ENCODE measurements at places on chromosomes 12 and 14.

GRCh38 chr12:101361455-101361854 is 46.1 kb downstream of the ARL1 start:
- no peak for DNase-seq

- DNase-seq: no peak
Observed at GRCh38 chr14:72999316-72999715, 27.6 kb downstream of the ZFYVE1 start.

DNA sequence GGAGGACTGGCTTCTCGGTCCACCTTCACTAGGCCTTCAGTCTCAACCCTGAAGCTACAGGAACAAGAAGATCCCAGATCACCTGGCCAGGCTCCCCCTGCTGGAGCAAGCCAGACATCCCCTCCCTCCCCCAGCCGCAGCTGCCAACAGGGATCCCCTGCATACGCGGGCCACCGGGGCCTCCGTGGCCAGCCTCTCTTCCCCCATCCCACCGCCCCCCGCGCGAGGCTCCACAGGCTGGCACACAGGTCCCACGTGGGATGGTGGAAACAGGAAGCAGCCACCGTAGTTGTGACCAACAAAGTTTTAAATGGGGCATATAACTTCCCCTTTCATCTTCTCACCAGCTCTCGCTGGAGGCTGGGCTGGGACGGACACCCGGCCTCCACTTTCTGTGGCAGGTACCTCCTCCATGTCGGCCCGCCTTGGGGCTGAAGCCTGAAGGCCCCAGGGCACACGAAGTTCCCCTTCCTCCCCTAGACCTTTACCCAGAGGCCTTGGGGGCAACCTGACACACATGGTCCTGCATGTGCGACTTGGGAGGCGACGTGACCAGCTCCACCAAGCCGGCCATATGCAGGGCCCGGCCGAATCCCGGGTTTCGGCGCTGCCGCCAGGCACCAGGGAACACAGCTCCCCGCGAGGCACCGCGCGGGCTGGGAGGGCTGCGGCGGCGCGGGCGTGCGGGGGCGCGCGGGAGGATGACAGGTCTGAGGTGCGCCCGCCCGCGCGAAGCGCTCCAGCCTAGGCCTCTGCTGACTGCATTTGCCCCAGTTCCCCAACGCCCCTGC is 44.4 kb upstream of the PNMA1 start:
- DNase-seq: peak; percentile 68

GRCh38 chr12:98852181-98852580 is 207.1 kb downstream of the APAF1 start:
- DNase-seq: peak; percentile 20

DNA sequence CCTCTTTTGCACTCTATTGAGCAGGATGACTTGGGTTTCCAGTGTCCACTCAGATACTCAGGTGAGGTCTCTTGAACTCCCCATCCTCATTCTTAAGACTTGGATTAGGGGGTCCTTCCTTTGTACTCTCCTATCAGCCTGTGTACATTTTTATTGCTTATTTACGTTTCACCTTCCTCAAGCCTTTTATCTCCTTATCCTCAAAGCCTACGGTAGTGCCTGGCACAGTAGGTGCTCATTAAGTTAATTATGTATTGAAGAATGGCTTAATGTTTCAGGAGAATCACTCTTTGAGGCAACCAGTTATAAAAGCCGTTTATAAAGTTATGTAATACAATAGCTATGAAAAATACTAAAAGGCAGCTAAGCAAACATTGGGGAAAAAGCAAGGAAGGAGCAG is 315.7 kb downstream of the NPAS3 start:
- no peak for DNase-seq

DNA sequence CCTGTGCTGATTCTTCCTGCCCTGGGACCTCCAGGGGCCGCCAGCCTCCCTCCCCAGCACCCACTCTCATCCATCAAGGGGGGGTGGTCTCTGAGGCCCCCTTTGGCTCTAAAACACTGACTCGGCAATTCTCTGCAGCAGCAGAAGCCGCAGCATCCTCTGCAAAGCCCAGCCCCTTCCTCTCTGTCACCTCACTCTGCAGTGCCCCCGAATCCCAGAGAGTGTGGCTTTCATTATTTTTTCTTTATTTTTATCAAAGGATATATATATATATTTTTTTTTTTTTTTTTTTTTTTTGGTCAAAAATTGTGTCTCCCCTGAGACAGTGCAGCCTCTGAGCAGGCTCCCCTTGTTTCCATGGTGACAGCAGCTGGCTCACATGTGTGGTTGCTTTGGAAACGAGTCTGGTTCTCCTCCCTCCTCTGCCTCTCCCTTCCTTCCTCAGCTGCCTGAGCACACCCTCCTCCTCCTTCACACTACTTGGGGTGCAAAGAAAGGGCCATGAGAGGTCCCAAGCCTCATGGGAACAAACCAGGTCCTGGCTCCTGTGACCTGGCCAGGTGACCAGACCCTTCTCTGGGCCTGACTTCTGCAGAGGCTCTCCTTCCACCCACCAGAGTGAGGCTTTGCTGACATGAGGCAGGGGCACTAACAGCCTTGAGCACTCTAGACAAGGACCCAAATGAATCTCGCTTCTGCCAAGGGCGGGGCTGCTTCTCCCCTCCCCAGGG is 100.5 kb downstream of the LRRC74A start:
- DNase-seq: peak; percentile 95

DNA sequence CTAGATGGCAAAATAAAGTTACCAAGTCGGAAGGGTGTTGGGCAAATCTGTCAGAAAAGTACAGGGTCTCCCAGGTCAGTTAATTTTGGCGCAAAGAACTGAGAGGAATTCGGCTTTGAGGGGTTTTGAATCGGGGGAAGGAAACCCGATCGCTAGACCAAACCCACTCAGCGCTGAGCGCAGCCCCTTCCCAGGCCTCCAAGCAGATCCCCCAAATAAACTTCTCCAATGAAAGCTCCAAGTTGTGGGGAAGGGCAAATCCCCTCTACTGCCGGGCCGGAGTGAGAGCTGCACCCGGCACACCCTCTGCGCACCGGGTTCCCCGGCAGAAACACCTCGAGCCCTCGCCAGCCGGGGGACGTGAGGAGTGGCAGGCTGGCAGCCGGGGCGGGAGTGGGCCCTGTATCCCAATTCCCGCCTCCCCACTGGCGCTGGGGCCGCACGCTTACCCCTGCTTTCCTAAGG is 441 bp downstream of the E2F7 start:
- no peak for DNase-seq

DNA sequence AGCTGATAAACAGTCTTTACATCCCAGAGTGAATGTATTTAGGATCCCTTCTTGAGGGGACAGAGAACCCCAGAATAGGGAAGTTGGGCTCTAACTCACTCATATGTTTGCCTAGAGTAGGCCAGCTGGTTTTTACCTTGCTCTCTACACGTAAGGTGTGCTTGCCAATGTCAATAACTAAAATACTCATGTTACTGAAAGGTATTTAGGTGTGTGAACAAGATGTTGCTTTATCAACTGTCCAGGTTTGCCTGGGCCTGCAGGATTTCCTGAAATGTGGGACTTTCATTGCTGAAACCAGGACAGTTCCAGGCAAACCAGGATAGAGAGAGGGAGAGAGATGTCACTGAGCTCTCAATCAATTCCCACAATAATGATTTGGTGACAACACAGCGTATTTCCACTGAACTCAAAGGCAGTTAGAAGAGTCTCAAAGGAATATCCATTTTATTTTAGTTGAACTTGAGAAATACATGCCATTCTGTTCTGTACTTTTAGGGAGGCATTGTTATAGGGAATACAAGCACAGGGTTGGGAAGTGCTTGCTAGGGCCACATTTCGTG is 171.7 kb downstream of the NRXN3 start:
- no peak for DNase-seq

DNA sequence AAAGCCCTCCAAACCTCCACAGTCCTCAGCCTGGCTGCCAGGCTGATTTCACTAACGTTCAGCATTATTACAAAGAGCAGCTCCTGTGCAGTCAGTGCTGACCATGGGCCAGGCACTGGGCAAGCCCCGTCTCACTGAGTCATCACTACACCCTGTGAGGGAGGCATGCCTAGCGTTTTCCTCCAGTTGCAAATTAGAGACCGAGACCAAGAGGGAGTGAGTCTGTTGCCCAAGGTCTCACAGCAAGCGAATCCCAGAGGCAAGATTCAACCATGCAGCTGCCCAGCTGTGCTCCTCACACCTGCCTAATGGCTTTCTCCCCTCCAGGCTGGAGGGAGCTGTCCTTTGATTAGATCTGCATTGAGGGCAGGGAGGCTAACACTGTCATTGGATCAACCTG is 229.3 kb upstream of the LHX5 start:
- DNase-seq: no peak

GRCh38 chr14:70887207-70887681 is 20.0 kb upstream of the PCNX1 start:
- no peak for DNase-seq

DNA sequence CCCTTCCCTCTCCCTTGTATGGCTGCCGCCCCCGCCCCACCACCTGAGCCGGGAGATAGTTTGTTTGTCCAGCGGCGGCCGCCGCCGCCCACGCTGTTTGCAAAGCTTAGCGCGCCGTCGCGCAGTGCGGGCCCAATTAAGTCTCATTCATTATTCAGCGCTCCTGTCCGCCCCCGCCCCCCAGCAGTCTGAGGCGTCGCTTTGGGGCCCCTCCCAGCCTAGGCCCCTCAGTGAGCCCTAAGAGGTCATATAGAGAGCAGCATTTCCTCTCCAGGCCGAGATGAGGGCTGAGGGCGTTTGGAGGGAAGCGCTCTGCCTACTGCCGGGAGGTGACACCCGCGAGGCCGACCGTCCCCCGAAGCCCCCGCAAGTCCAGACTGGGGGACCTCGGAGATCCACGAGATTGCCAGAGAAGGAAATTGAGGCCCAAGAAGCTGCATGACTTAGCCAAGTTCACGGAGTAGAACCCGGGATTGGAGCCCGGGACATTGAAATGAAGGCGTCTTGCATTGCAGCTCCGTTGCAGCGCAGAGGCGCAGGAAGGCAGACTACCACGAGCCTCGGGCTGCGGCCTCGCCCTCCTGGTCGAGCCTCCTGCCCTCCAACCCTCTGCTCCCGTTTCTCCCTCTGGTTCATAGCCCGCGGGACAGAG is at the start of gene DNAJC22:
Gene DNAJC22 (plus strand): TSS at position 230 of the 652 bp plus-strand sequence. CDS start 1,985 bp downstream, outside the sequence.
- DNase-seq: peak; percentile 45

DNA sequence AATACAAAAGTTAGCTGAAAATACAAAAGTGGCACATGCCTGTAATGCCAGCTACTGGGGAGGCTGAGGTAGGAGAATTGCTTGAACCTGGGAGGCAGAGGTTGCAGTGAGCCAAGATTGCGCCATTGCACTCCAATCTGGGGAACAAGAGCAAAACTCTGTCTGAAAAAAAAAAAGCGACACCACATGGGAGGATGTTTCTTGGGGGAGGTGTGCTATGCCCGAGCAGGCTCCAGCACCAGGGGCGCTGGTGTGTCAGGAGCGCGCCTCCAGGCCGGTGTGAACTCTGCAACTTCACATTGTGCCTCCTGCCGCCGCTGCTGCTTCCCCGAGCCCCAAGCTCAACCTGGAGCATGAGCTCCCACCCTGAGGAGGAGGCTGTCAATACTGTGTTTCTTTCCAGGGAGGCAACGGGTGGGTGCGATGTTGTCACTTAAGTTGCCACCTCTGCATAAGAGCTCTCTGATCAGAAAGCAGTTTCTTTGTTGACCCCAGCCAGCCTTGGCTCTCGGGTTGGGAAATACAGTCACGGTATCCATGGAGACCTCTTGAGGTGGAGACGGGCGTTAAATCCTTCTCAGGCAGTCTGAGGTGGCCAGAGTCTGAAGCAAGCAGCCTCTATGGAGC is 18.9 kb downstream of the DEGS2 start:
- DNase-seq: peak; percentile 27

DNA sequence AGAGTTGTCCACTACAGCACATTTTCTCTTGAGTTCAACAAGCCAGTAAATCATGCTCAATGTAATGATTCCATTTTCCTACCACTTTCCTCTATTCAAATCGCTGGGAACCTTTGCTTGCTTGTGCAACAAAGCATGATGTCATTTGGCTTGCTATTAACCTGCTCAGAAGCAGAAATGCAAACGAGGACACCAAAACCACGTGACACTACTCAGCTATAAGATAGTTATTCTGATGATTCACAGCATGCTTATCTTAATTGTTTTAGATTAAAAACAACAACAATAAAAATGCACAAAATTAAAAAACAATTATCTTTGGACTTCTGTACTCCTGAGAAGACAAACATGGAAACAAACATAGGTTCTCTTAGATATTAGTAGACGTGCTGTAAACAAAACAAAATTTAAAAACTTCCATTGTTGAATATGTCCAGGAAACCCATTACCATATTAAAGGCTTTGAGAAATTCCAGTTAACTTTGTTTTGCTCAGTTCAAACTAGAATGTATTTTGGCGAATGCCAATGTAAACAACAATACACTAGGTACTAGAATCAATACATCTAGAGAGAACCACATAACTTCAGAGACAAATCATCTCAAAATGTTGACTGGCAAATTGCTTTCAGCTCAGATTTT is 77.5 kb upstream of the KRAS start:
- DNase-seq: peak; percentile 30

- no peak for DNase-seq
Observed at GRCh38 chr12:109753054-109753401, 39.4 kb downstream of the FAM222A start.

DNA sequence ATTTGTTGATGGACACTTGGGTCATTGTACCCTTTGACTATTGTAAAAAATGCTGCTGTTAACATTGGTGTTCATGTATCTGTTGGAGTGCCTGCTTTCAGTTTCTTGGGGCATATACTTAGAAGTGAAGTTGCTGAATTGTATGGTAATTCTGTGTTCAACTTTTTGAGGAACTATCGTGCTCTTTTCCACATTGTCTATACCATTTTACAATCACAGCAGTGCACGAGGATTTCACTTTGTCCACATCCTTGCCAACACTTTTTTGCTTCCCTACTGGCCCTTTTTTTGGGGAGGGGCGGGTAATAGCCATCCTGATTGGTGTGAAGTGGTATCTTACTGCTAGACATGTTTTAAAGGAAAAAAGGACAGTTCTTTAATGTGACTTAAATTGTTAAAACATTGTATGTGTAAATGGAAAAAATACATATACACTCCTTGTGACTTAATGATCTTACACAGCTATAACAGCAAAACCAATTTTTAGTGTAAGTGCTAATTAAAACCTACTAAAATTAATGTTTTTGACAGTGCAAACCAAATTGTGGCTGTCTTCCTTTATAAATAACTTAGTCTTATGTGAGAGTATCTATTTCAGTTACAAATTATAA is 52.7 kb downstream of the WNK1 start:
- no peak for DNase-seq

DNA sequence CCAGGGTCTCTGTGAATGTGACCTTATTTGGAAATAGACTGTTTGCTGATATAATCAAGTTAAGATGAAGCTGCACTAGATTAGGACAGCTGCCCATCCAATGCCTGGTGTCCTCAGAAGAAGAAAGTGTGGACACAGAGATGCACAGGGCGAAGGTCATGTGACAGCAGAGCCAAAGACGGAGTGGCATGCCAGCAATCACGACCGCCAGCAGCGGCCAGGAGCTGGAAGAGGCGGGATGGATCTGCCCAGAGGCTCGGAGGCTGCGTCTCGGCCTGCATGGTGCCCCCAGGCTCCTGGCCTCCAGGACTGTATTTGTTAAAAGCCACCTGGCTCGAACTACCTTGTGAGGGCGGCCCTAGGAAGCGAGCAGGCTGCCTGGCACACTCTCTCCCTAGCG is 76.5 kb downstream of the RFLNA start:
- no peak for DNase-seq

GRCh38 chr12:49905718-49906314 is 2.1 kb upstream of the FAIM2 start:
- DNase-seq: no peak

- no peak for DNase-seq
Observed at GRCh38 chr12:37666069-37666781, 650.3 kb upstream of the ALG10B start.
